ENCODE measurements at places on chromosomes 4 and X.

DNA sequence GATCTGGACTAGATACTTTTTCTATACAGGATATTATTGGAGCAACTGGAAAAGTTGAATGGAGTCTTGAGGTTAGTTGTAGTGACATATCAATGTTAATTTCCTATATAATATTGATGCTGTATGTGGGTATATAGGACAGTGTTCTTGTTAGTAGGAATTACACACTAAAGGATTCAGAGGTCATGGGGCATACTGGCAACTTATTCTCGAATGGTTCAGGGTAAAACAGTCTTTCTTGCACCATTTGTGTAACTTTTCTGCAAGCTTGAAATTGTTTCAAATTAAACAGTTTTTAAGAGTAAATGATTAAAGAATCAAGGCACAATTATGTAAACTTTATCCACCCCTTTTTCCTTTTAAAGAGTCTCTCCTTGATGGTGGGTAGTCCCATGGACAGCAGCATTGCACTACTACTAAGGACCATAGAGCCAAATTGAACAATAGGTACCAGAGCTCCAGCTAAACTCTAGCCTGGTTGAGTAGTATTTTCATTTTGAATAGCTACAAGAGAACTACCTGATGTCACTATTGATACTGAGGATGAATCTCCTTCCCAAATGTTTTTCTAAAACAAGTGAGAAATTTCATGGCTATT is 70.1 kb downstream of the DMP1 start:
- H3K4me1 ChIP-seq: no peaks in the 10 kb centered on the region
- H3K27ac ChIP-seq: no peak overlapping the region
- H3K36me3 ChIP-seq: no peaks in the 10 kb centered on the region
- no peaks in the 10 kb centered on the region for H3K27me3 ChIP-seq

DNA sequence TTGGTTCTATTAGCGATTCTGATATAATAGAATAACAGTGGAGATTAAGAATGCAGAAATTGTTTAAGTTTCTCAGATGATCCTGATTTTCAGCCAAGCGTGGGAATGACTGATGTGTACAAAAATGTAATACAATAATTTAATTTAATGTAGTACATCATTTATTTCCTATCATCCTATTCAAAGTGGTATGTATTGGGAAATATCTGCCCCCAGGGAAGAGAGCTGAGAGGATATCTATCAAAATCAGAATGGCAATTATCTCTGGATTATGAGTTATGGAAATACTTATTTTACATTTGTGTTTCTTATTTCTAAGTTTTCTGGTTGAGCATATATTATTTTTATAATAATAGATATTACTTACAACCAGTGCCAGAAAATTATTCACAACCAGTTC is 3.9 kb downstream of the FABP2 start:
- no peak overlapping the region for H3K4me3 ChIP-seq
- no peak overlapping the region for H3K27ac ChIP-seq
- H3K4me1 ChIP-seq: no peaks in the 10 kb centered on the region
- H3K36me3 ChIP-seq: no peaks in the 10 kb centered on the region
- no peak for DNase-seq

- no peak overlapping the region for H3K4me3 ChIP-seq
- H3K27ac ChIP-seq: no peak overlapping the region
- H3K27me3 ChIP-seq: no peaks in the 10 kb centered on the region
- no peaks in the 10 kb centered on the region for H3K4me1 ChIP-seq
Measured at GRCh38 chr4:13833171-13833804, 205.8 kb upstream of the BOD1L1 start.

DNA sequence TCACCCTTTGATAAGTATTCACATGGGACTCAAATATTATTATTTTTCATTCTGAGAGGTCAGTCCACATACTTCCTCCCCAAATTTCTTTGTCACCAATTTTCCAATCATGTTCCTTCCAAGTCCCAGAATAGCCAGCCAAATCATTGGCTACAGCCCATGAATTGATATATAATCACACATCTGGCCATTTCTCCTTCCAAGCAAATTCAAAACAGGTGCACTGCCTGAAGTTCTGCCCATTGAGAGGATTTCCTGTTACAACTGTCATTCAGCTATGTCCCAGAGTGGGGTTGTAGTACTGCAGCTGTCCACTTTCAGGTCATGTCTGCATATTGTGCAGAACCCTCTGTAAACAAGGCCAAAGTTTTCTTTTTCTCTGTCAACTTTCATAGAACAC is 347.8 kb downstream of the GRID2 start:
- H3K27me3 ChIP-seq: no peaks in the 10 kb centered on the region
- DNase-seq: no peak
- no peak overlapping the region for H3K4me3 ChIP-seq
- no peak overlapping the region for H3K27ac ChIP-seq
- no peaks in the 10 kb centered on the region for H3K36me3 ChIP-seq

- DNase-seq: no peak
- H3K27me3 ChIP-seq: no peaks in the 10 kb centered on the region
- no peak overlapping the region for H3K4me3 ChIP-seq
- H3K4me1 ChIP-seq: peaks cover 17% of the 10 kb centered on the region
- no peaks in the 10 kb centered on the region for H3K36me3 ChIP-seq
Measured at GRCh38 chr4:41657561-41657960, 91.0 kb downstream of the PHOX2B start.

DNA sequence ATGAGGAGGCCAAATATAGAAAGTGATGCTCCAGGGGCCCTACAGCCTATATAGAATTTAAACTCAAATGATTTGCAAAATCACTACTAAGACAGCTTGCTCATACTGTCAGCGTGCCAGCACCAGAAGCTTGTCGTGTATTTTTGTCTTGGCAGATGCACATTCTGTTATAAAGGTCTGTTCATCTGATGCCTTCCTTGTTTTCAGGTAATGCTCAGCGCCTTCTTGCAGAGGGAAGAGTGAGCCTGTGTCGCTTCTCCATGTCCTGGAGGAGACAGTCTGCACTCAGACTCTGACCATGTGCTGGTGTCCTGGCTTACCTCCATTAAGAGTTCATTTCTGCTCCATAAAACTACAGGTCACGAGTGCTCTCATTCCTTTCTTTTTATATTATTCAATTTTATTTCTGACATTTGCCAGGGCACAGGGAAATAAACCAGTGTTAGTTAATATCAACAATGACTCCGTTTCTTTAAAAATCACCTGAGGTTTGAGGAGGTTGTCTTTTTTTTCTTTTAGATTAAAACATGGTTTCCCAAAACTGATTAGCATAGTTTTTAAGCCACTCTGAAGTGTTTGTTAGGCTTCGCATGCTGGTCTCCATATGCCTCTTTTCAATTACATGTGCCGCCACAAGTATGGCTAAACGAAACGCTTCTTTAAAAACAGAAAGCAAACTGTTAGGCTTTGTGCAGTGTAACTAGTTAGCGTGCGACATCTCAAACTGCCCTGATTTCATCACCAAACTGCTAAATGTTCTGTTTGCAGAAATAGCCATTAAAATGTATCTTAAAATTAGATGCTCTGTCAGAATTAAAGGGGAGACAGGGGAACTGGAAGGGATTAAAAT is 215.2 kb upstream of the GK2 start:
- no peak for DNase-seq
- no peak overlapping the region for H3K4me3 ChIP-seq
- no peaks in the 10 kb centered on the region for H3K36me3 ChIP-seq
- H3K27ac ChIP-seq: no peak overlapping the region
- H3K4me1 ChIP-seq: no peaks in the 10 kb centered on the region
